ENCODE measurements at places on chromosomes 7 and 10.

DNA sequence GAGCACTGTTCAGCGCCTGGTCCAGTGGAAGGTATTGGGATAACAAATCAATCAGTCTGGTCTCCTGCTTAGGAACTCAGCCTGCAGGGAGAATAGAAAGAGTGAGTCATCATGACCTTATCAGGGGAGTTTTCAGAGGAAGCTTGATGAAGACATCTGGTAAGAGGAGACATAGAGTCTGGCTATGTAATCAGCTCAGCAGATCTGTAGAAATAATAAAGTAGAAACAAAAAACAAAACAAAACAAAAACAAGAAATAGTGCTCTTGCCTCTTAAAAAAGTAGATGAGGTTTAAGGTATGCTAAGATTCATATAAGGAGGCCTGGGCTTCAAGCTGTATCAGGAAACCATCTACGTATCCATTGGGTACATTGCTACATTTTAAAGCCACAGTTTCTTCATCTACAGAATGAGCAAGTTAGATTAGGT lies 14.4 kb downstream of the TAS2R41 start:
- DNase-seq, result peak; percentile 31

DNA sequence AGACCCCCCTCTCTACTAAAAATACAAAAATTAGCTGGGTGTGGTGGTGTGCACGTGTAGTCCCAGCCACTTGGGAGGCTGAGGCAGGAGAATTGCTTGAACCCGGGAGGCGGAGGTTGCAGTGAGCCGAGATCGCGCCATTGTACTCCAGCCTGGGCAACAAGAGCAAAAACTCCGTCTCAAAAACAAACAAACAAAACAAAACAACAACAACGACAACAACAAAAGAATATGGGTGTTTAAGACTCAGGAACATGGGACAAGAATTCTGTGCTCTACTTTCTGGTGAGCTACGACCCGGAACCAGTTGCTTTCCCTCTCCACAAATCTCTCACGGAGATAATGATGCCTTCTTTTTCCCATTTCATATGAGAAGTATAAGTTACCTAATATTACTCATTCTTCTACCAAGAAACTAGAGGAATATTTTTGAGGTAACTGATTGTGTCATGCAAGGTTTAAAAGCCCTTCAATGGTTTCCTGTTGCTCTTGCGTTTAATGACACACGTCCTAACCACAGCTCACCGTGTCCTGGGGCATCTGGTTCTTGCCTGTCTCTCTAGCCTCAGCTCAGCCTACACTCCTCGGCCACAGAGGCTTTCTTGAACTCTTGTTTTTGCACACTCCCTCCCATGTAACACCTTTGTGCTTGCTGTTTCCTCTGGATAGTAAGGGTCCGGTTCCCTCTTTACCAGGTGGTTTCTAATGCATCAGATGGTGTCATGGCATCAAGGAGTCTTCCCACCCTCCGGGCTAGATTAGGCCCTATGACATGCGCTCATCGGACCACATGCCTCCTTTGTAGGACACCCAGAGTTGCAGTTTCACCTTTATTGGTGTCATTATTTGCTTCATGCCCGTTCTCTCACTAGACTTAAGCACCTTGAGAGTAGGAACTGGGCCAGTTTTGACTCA lies 67.5 kb downstream of the PFKFB3 start:
- DNase-seq, result peak; percentile 84

- peak; percentile 81 for DNase-seq
Observed at GRCh38 chr7:23055582-23056178, 41.8 kb upstream of the HYCC1 start.

GRCh38 chr7:46695051-46695708 lies 774.1 kb upstream of the IGFBP3 start:
- no peak for DNase-seq

DNA sequence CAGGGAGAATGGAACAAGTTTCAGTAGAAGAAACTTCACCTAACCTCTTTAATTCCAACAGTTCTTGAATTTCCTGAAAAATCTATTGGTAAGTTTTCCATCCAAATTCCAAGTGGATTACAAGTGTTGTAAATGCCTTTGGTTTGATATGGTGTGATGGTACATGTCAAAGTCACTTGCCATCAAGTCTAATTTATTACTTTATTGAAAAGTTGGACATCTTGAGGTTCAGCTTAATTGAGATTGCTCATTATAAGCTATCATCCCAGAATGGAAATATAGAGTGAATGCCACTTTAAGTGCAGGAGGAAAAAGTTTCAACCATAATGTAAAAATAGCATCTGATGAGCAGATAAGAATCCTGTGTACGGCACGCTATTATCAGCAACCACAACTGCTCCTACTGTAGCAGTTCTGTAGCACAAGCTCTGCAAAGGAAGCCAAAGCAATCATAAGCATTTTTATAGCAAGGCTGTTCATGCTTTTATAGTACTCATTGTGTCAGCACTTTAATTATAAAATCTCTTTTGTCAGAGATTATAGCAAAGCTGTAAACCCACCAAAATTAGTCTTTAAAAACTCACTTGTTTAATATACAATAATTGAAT lies 991.8 kb upstream of the PHF14 start:
- peak; percentile 16 for DNase-seq

DNA sequence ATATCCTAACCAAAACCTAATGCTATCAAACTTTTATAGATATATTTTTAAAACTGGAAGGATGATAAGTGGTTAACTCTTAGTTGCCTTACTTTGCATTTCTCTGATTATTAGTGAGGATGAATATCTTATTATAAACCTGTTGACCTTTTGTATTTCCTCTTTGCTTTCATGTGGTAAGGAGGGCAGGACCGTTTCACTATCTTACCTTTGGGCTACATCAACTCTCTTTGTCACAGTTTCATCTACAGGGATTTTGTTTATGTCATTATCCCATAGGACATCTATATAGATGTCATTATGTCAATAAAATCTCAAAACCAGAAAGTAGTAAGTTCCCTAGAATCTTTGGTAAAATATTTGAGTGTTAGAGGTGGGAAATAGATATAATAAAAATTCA lies 219.3 kb downstream of the THSD7A start:
- DNase-seq, result no peak

DNA sequence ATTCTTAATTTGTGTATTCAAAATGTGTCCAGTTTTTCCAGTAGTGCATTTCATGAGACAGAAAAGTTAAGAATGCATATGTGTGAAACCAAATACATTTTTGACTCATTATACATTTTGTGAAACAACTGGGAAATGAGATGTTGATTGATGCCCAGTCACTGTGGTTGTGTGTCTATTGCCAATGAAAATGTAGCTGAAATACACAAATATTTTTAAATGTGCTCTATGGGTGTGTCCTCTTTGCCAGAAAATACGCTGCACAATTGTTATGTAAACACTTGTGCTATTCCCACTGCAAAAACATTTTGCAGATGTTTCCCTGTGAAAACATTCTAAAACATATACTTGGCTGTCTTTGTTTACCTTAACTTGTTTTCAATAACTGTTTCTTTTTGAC lies 395.2 kb downstream of the TFEC start:
- DNase-seq, result no peak

DNA sequence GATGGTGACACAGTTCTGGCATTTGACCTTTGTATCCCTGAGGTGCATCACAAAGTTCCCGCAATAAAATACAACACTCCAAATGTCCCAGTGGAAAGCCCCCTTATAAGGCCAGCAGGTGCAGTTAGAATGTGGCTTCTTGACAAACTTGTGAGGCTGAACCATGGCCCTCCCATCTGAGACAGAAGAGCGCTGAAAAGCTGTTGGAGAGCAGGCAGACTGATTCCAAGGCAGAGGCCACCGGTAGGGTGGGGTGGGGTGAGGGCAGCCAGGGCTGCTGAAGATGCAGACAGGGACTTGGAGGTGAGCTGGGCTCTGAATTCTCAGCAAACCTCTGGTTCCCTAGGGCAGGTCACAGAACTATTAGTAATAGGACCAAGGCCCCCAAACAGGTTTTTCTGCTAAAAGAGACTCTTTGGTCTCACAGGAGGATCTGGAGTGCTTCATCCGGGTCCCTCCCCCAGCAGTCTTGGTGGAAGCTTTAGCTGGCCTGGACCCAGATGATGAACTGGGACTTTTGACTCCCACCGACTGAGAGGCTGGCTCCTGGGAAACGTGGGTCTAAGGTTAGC lies 15.6 kb upstream of the CHST3 start:
- DNase-seq, result no peak

- DNase-seq, result no peak
Observed at GRCh38 chr7:75573477-75574019, 81.4 kb downstream of the SPDYE5 start.

DNA sequence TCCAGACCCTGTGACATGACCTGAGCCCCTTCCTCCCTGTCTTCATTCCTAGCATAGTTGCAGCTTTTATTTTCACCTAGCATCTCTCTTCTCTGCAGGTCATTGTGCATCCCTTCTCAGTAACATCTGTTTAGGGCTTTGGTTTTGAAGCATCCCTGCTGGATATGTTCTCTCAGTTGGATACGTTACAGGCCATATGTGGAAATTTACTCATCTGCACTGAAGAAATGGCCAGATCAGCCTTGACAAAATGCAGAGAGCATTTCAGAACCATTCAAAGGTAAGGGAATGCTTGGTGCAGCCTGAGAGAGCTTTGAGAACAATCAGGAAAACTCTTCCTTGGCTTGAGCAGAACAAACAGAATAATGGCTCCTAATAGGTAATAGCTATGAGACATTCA lies 647.0 kb downstream of the KCNMA1 start:
- DNase-seq, result no peak

DNA sequence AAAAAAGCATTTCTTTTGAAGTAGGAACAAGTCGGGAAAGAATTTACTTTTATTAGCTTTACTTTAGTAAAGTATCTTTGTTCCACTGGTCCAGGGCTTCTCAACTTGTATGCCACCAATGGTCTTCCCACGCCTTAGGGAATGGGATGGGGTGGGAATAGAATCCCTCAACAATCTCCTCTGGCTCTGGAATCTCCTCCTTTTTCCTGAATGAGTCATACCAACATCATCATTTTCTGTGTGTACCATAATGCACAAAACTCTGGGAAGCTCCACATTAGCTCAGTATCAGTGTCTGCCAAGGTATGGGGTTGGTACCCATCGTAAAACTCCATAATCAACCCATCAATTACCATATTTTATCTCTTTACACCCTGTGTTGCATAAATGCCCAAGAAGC lies 159.4 kb upstream of the BMPER start:
- no peak for DNase-seq

DNA sequence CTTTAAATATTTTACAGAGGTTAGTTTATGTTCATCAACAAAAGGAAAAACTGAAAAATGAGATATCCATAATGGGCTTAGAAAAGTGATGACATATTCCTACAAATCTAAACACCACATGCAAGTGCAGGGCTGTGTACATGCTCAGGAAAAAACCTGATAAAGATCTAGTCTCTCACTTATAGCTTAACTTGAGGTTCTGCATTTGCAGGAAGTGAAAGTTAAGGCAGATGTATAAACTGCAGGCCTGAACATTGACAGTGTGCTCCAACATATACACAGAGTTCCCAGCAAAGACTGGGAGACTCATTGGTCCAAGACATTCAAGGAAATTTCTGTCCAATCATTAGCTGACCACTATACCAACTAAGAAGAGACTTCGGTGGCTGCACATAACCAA lies 63.8 kb upstream of the RET start:
- no peak for DNase-seq

DNA sequence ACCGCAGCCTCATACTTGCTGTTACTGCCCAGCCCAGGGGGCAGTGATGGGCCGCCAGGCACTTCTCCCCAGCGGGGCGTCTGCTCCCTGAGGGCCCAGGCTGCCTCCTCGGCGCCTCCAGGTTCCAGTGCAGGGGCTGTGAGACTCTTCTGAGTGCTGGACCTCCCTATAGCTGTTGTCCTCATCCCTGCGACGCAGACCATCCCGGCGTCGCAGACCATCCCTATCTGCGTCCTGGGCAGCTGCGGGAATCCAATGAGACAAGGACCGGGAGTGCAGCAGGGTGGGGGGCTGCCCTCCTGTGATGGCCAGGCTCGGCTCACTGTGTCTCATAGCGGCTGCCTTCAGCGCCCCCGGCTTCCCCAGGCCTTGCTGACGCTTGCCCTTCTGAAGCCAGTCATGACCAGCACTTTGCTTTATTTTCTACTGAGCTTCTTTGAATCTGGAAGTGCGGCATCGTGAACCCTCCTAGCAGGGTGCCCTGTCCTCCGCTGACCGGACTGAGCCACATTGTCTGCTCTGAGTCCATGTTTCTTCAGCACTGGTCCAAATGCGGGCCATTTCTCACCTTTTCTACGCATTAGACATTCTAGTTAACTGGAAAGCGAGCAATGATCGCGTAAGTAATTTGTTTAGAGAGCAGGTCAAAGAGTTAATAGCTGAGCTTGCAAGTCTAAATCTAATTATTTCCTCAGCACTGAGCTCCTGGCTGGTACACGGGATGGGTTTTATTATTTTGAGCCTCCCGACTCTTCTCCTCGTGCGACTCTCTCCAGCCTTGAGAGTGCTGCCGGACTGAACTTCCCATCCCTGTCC lies 339.5 kb downstream of the WDR37 start:
- no peak for DNase-seq

DNA sequence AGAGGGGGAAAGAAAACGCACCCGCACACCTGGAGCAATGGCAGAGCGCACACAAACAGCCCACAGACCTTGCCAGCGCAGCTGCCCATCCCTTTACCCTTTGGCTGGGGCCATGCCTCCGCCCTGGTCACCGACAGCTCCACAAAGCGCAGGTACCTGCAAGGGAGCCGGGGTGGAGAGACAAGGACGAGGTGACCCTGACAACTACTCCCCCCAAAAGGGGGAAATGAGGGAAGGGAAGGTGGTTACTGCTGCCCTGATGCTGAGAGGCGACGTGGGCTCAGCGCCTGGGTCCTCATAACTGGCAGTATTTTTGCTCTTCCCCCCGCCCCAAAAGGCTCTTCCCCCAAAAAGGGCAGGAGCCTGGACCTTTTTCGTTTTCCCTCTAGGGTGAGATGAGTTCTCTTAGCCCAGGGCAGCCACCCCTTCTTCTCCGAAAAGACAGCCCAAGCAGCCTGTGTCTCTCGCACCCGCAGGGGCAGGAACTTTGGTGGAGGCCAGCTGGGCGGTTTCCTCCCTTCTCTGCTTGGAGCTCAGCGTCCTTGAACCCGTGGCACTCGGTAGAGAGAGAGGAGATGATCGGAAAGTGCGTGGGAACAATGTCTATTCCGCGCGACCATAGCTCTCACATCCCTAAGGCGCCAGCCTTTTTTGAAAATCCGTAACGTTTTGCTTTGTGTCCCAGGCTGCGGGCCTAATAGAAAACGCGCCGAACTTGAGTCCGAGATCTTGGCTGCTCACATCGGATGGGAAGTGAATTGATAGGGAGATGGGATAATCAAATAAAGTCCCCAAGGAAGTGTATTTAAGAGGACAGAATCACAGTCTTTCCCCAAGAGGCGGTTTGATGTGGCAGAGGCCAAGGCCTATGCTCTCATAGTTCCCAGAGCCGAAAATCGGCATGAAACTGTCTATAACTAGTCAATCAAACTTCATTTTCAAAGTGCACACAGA lies 1.0 kb downstream of the NKX2-3 start:
- DNase-seq, result no peak

GRCh38 chr7:74299401-74299800 lies 10.2 kb downstream of the CLIP2 start:
- DNase-seq, result no peak

GRCh38 chr10:43265799-43266721 lies 805 bp downstream of the RASGEF1A start:
- DNase-seq, result no peak
